Hypothalamus (tissue), 51 donors: ENCODE measurements at places on chromosomes 16 and 17.
A peak's percentile ranks its signal among the peaks of the same experiment; 100 is the strongest.

GRCh38 chr17:22694362-22695227 is 1002.3 kb downstream of the KCNJ18 start:
- no peak for DNase-seq

GRCh38 chr16:84103678-84104077 is 13.1 kb downstream of the MBTPS1 start:
- no peak for DNase-seq

- DNase-seq = peak; percentile 61
Observed at GRCh38 chr16:22007509-22008214, at the start of gene MOSMO. Gene MOSMO, plus strand, starts transcription at chr16:22008111. Its CDS starts 191 bp downstream, at chr16:22008302.

DNA sequence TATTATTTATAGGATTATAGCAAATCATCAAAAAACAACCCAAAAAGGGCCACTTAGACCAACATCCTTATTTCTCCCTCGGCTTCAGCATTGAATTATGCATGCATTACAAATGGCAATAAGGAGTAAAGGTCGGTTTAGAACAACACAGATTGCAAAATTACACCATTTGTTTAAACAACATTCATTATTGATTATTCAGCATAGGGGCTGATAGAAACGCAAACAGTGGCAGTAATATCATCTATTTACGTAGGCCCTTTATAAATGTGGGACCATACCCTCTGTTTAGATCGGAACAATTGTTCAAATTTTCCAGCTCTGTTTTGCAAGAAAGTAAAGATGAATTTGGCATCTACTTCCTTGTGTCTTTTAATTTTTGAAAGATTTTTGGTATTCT is 153.3 kb downstream of the WWOX start:
- no peak for DNase-seq

- DNase-seq = peak; percentile 11
Observed at GRCh38 chr17:73710095-73710592, 65.9 kb upstream of the SDK2 start.

DNA sequence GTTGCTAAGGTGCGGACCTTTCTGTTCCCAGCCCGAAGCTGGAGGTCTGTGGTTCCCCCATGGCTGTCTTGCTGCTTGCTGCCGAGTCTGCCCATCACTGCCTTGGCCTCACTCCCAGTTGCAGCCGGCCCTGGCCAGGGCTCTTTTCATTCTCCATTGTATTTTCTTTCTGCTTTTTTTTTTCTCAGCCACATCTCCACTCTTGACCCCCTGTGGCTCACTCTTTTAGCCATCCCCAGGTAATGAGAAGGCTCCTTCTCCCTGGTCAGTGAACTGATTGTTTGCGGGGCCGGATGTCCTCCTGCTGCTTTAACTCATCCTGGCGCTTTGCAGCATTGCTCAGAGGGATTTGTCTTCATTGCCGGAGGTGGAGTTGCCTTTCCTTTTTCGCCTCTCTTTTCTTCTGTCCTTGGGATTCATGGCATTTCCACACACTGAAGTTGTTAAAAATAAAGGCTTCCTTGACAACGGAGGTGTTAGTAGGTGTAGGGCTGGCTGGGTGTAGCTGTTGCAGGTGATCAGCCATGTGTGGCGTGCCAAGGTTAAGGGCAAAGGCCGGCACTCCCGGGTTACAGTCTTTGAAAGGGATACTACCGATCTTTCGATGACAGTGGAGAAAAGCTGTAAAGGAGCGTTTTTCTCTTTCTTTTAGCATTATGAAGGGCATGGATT is 34.1 kb downstream of the MAP2K6 start:
- DNase-seq = peak; percentile 76
